ENCODE measurements at places on chromosomes 3 and 15.

DNA sequence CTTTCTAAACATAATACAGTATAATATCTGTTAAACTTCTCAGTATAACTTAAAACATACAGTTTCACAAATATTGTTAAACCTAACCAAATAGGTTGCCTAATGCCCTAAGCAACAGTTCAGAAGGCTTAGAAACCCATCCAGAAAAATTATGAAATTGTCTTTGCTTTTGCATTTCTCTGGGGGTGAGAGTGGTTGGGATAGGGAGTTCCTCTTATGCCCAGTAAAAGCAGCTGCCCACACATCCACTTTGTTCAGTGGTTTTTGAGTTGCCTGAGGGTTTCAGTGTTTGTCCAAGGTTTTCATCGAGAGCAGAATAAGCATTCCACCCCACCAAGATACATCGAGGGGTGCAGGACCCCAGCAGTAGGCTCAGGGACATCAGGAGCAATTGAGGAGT is 179.4 kb downstream of the CDIN1 start:
- no peak for DNase-seq

DNA sequence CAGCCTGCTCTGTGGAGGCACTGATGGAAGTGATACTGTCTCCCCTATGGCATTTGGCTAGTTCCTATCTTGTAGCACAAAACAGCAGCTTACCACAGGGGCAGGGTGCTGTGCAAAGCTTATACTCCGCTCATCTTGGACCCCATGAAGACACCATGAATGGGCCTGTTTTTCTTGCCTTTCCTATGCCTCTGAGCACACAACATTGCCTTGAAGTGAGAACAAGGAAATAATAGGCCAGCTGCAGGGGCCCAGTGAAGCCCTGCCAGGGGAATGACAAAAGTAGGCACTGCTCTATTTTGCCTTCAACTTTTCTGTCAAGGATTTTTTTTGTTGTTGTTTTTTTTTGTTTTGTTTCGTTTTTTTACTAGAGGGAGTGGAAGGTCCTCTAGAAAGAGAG is 110.3 kb downstream of the PDE8A start:
- DNase-seq = no peak

DNA sequence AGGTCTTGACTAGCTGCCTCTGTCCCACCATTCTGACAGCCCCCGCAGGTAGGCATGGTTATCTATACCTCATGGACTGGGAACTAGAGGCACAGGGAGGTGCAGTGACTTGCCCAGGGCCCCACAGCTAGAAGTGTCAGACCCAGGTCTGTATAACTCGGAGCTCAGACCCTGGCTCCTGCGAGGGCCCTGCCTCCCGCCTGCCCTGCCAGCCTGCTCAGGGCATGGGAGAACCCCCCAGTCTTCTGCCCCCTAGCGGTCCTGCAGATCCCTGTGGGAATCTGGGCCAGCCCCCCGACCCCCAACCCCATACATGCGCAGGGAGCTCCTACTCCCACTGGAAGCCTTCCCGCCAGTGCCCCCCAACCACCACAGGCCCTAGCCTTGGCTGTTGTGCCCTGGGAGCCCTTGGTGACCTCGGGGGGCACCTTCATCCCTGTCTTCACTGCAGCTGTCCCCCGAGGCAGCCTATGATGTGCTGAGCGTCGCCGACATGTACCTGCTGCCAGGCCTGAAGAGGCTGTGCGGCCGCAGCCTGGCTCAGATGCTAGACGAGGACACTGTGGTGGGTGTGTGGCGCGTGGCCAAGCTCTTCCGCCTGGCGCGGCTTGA is 6.9 kb downstream of the ABTB1 start:
- DNase-seq = no peak

DNA sequence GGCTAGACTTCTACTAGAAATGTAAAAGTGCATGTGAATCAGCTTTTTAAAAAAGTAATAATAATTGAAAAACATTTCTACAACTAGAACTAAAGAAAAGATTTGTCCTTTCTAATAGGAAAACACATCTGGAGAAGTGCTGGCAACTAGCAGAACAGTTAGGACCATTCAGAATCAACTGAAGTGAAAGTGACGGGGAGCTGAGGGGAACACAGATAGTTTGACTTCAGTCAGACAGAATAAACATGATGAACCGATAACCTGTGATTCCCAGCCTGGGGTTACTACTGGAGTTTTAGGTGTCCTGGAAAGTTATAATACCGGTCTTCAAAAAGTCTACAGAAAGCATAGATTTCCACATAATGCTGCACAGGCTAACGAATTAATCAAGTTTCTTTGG is 28.1 kb downstream of the OPA1 start:
- DNase-seq = no peak

GRCh38 chr3:158918008-158918407 is 116.2 kb downstream of the MFSD1 start:
- peak; percentile 29 for DNase-seq

DNA sequence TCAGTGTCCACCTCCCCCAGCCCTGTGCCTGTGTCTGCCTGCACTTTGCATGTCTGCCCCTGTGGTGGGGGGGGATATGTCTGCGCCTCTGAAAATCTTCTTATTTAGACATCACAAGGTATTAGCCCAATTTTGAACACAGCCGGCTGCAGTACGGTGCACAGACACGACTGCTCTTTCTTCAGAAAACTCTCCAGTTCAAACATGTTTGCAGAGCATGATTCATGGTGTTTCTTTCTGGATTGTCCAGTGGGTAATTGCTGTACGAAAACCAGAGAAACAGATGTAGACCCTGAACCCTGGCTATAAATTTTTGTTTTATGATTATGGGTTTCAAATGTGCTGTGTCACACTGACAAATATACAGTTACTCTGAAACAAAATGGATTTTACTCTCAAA is 3.4 kb upstream of the RARB start:
- DNase-seq = no peak

DNA sequence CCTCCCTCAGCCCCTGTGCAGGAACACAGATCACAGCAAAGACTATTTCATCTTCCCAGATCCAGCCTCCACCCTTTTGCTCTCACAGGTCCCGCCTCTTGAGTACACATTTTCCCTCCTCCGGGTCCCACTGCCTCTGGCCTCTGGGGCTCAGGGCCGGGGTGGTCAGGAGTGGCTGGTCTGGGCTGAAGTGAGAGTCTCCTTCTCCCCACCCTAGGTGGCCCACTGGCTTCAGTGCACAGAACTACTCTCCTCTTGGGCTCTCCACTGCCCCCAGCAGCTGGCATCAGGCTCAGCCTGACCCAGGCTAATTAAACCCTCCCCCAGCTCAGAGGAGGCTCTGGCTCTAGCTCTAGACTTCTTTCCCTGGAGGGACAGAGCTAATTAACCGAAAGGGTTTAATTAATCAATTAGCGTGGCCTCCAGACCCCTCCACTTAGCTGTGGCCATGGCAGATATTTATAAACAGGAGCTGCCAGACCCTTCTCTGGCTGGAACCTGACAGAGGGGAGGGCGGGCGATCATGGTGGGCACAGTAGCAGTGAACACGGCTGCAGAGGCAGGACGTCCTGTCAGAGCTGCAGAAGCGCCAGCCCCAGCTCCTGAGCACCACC is 15.1 kb downstream of the DUSP7 start:
- DNase-seq = no peak

- peak; percentile 15 for DNase-seq
Measured at GRCh38 chr3:126937973-126938372, 44.9 kb upstream of the PLXNA1 start.

- no peak for DNase-seq
Measured at GRCh38 chr3:190359813-190360212, 28.1 kb upstream of the CLDN16 start.

DNA sequence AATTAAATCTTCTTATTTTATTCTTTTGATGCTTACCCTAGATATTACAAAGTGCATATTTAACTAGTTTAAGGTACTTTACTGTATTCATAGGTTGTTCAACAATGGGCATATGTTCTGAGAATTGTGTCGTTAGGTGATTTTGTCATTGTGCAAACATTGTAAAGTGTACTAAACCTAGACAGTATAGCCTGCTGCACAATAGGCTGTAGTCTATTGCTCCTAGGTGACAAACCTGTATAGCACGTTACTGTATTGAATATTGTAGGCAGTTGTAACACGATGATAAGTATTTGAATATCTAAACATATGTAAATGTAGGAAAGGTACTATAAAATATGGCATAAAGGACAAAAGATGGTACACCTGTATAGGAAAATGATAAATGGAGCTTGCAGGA is 100.7 kb downstream of the CACNA2D3 start:
- no peak for DNase-seq
